ENCODE measurements at places on chromosomes 1 and 21.

DNA sequence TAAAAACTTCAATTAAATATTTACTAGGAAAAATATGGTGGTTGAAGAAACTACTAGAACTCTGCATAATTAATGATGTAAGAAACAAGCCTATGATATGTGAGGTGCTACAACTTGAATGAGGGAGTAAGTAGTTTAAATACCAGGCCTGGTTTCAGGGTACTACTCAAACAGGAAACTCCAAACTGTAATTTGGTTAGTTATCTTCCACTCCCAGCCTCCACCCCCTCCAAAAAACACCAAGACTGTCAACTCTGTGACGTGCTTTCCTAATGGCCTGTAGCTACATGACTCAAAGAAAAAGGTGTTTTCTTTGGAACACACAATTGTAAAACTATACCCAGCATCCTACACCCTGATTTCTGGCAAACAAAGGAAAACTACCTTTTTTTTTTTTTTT lies 55.9 kb upstream of the RCC1 start:
- DNase-seq: no peak

DNA sequence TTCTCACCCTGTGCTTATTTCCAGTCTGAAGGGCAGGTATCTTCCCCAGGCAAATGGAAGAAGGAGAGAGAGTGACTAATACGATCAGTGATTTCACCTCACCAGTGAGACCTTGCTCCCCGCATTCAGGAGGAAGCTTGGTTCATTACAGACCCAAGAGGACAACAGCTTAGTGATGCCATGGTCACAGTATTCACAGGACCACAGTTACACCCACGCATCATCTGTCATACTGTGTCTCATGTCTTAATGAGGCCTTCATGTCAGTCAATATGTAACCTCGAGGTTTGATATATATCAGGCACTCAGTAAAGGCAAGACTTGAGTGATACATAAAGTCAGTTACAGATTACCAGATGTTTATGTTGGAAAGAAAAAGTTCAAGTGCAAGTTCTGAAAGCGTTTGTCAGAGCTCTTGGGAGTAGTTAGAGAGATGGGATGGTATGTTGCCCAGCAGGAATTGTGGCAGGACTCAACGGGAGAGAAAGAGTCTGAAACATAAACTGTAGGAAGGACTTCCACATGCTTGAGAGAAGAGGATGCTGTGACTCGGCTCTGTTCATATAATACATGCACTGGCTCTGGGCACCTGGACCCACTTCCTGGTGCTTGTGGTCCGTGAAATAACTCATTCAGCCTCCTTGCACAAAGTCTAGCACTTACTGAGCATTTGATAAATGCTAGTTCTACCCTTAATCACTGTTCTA lies 33.3 kb downstream of the GNPAT start:
- DNase-seq: no peak

DNA sequence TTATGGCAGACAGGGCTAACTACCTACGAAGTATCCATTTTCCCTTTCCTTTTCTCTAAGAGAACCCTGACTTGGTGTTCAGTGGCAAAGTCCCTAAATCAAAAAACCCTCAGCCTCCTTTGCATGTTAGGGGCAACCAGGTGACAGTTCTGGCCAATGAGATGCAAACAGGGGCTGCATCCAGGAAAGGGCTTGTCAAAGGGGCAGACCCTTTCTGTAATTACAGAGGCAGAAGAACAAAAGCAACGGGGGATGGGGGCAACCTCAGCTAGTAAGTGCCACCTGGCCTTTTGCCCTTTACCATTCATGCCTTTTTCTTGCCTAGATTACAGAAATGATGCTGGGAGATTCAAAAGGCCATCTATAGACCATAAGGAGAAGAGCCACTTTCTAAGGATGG lies 34.4 kb downstream of the GLUL start:
- DNase-seq: no peak

GRCh38 chr1:193592317-193592716 lies 405.9 kb upstream of the B3GALT2 start:
- no peak for DNase-seq

DNA sequence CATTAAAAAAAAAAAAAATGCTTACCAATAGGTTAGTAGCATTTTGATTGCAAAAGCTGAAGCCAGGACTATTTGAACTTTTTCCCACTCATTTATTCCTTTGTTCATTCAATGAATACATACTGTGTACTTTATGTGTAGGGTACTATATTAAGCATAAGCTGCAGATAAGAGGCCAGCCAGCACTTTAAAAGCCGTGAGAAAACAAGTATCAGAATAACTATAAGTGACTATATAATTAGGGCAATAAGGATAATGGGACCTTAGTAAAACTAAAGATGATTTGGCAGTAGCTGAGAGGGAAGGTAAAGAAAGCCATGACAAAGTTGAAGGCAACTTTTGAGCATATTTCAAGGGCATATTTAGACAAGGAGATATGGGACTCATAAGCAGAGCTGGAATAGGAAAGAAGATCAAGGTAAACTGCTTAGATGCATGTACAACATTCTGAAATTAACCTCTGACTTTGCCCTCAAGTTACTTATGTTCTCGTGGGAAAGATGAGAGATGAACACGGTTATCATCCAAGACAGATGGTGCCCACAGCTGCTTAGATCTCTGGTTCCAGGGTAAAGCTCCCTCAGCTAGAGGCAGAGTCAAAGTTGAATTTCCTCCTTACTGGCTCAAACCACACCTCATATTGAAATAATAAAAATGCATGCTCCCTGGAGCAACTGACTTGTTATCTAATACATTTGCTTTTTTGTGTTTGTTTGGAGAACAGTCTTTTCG lies 44.0 kb upstream of the FMO2 start:
- no peak for DNase-seq

DNA sequence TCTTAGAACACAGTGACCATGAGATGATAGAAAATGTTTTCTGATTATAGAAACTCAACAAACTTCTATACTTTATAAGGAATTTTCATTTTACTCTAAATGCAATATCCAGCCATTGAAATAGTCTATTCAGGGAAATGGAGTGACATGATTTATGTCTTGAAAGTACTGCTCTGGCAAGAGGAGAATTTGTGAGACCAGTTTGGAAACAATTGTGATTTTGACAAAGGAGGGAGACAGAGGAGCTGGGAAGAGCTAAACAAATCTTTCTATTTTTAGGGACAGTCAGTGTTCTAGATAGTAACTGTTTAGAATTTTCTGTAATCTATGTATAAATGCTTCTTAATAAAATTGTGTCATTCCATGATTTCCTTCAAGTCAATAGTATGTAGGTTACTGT lies 252.3 kb downstream of the FMN2 start:
- no peak for DNase-seq

DNA sequence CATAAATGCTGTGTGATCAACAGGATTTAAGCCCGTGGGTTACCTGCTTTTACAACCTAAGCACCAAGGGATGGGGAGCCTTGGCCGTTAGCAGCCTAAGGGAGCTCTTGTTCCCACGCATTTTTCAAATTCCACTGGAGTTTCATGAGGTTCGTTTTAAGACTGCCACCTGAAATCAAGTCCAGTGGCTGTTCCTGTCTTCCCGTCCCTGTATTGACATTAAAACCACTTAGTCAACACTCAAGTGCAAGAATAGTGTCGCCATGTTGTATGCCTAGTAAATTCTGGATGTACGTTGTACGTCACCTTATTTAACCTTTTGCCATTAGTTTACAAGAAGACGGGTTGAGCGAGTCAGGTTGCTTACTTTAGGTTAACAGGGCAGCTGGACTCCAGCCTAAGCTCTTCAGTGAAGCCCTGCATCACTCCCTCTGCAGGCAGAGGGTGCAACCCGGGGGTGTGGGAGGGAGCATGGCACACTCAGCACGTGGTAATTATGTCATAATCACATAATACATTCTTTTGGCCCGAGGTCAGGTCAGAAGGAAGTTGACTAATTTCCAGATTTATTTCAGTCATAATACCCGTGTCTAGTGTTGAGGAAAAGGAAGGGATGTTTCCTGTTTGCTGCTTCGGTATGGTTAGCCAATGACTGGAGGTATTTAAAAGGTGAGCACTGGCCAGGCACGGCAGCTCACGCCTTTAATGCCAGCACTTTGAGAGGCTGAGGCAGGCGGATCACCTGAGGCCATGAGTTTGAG lies 42.5 kb downstream of the CNST start:
- no peak for DNase-seq

DNA sequence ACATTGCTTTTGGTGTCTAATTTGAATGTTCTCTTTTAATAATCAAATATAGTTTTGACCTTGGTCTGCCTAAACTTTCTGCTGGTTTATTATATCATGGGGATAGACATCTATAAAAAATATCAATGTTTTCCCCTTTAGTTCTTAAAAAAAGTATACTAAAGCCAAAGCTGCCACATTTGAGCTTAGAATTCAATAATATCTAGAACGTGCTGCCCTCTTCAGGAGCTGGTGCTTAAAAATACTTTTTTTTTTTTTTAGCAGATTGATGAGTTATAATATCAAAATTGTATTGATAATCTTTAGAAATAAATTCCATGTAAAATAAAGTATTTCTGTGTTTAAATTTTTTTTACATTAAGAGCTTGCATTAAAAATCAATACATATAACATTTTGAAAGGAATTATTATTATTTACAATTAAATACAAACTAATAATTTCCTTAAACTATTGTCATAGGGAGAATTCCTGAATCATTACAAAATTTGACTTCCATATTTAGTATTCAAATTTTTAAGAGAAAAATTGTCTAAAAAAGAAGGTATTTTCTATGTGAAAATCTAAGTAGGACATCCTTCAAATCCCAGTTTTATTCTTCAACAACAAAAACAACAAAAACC lies 40.1 kb upstream of the ADGRL2 start:
- DNase-seq: no peak

DNA sequence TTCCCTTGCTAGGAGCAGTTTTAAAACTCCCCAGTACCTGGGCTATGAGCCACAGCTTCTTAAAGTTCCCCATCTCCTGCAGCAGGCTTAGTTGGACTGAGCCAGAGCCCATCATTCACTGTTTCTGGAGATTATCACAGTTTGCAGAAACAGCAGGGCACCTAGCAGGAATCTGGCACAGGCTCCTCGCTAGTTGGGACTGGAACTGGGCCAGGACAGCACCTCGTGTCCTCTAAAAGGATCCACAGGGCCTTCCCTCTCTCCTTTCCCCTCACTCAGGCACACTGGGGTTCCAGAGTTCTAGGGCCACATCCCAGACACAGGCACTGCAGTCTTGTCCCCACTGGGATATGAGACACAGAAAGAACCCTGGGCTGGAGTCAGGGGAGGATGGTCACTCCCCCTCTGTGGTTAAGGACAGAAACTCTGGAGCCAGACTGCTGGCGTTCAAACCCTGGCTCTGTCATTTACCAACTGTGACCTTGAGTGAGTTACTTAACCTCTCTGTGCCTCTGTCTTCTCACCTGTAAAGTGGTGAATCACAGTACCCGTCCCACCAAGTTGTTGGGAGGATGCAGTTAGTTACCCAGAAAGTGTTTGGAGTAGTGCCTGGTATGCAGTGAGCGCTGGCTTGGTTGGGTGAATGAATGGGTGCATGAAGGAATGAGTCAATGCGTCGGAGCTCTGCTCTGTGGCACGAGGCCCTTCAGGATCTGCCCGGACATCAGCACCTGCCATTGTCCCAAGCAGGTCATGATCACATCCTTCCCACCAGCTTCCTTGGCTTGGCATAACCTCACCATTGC lies 18.8 kb upstream of the ECE1 start:
- DNase-seq: no peak

DNA sequence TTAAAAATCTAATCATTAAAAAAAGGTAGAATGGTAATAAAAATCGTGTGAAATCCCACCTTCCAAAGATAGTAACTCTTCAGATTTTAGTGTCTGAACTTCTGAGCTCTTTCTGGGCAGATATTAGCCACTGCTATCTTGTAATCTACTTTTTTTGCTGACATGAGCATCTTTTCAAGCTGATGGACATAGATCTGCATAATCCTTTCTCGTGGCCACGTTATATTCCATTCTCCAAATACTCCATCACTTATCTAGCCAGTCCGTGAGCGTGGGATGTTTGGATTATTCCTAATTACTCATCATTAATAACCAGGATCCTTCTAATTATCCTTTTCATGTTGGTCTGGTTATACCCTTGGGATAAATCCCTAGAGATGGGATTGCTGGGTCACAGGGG lies 254.2 kb upstream of the VAMP3 start:
- DNase-seq: no peak

DNA sequence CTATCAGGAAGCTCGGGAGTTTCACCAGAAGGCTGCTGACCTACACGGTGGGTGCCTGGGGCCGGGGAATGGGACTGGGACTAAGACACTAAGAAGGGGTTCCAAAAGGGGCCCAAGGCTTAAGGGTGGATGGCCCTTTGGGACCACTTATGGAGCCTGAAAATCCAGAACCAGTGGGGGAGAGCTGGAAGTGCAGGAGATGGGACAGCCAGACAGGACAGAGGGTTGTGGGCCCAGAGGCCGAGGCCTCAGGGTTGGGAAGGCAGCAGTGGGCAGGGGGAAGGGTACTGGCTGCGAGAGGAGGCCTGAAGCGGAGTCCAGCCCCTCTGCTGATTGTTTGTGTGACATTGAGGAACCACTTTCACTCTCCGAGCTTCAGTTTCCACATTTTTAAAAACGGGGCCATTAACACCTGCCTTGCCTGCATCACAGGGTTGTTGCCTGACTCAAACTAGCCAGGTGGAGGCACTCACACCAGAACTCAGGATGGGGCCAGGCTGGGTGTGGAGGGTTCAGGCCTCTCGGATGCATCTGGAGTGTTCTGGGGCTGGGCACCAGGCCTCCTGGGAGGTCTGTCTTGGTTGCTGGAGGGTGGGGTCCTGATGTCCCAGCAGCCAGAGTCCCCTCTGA lies 3.0 kb downstream of the TTC24 start:
- no peak for DNase-seq

GRCh38 chr1:111372336-111372965 lies 55.1 kb downstream of the OVGP1 start:
- no peak for DNase-seq
